ENCODE measurements at places on chromosomes 1 and 21. TPM values are rescaled to one million over a fixed set of nuclear protein-coding genes. Genes with fewer than 3 reads are reported as not detected.

GRCh38 chr1:60402816-60403215 lies 329.2 kb upstream of the C1orf87 start:
- DNase-seq: no peak

Gene H3-3A
- 312 TPM for polyA plus RNA-seq

Gene IGSF3
- 0.02 TPM for polyA plus RNA-seq

DNA sequence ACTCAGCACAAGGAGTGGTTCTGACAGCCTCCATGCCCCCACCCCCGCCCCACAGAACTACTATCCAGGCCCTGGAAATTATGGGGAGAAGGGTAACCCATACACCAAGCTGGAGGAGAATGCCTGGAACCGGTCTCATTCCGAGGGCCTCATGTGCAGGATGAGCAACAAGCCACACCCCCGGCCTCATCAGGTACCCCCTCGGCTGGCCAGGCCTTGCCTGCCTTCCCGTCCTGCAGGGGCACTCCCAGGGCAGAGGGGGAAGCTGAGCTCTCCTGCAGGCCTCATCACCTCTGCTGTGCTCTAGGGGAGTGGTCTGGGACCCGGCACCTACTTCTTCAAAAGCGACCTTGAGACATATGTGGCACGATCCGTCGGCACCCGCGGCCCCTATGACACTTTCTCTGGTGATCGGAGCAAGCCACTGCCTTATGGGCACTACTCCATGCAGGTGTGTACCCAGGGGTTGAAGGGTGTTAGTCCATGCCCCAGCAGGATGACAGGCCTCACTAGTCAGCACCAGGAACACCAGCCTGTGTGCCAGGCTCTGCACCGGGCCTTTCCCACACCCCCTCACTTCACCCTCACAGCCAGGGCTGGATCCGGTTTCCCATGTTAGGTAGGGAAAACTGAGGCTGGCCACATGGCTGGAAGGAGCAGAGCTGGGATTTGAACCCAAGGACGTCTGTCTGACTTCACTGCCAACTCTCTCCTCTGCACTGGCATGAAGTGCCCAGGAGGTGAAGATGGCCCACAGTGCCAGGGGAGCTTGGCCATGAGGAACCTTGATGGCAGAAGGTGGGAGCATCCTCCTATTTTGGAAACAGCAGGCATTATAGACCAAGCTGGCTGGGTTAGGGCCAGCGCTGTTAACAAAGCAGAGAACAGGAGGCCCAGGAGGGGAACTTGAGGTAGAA lies 10.9 kb upstream of the TTC22 start:
- no peak for DNase-seq

- DNase-seq: no peak
Observed at GRCh38 chr1:20685099-20685662, 24.0 kb upstream of the DDOST start.

Gene LAD1
- not detected for polyA plus RNA-seq

- peak; percentile 52 for DNase-seq
Observed at GRCh38 chr21:42988236-42988965, 14.0 kb downstream of the PKNOX1 start.
